Mesenteric fat pad (tissue), 1 donor: ENCODE measurements at places on chromosomes 7 and 10. TPM values are rescaled to one million over a fixed set of nuclear protein-coding genes. Genes with fewer than 3 reads are reported as not detected.

Gene APBB1IP
- 37.2 TPM for total RNA-seq

Gene TET1
- 5.7 TPM for total RNA-seq

Gene CALHM3
- not detected for total RNA-seq

Gene TNS3
- total RNA-seq: 152 TPM

Gene ATP5MK
- 348 TPM for total RNA-seq

Gene POLD2
- 60.2 TPM for total RNA-seq

Gene EPC1
- 26.8 TPM for total RNA-seq

Gene ABLIM1
- 103 TPM for total RNA-seq

Gene DLG5
- 30.6 TPM for total RNA-seq

GRCh38 chr7:4939971-4940728 lies 18.8 kb downstream of the MMD2 start:
- no peak for DNase-seq

GRCh38 chr10:104440221-104440620 lies 86.6 kb downstream of the CFAP58 start:
- no peak for DNase-seq

- no peak for DNase-seq
Observed at GRCh38 chr7:68218461-68218860, 1221.8 kb downstream of the TYW1 start.

GRCh38 chr10:120041807-120042559 lies 149.5 kb downstream of the SEC23IP start:
- DNase-seq: no peak

DNA sequence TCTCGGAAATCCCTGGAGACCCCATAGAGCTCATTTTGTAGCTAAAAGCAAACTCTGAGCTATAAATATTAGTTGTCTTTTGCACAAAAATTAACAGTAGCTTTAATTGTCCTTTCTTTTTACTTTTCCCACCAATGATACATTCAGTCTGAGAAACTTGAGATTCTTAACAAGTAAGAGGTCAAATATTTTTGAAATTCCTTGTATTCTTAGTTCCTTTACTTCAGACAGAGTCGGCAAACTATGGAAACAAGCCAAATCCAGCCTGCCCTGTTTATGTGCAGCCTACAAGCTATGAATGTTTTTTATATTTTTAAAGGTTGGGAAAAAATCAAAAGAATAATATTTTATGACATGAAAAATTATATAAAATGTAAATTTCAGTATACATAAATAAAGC lies 146.6 kb downstream of the CTNNA3 start:
- DNase-seq: no peak

DNA sequence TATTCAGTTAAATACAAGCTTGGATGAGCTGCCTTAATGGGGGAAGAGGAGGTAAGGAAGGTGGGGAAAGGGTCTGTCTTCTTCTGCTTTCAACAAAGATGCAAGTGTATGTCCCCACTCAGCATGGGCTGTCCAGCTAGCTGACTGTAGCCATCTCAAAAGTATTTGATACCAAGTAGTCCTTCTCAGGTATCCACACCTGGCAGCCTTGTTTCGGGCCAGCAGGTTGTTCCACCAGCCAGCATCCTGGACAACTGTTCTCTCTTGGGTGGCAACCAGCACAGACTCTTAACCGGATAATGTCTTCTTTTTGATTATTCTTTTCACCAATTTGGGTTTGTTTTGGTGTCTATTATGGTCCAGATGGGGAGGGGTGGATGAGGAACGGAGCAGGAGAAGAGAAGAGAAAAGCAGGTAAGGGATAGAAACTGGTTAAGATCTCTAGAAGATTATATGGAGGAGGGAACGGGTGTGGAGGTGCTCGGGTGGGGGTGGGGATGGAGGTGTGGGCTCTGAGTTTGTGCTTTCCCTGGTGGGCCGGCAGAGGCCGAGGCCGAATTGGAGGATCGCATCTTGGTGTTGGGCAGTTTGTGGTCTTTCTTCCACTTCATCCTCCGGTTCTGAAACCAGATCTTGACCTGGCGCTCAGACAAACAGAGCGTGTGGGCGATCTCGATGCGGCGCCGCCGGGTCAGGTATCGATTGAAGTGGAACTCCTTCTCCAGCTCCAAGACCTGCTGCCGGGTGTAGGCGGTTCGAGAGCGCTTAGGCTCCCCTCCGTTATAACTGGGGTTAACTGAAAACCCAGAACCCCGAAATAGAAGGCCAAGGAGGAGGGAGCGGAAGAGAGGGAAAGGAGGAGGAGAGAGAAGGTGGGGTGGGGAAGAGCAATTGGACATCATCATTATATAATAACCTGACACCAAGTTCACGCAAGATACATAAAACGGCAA lies 1.5 kb downstream of the HOXA4 start:
- no peak for DNase-seq

GRCh38 chr7:67496589-67496988 lies 500.0 kb downstream of the TYW1 start:
- DNase-seq: no peak

DNA sequence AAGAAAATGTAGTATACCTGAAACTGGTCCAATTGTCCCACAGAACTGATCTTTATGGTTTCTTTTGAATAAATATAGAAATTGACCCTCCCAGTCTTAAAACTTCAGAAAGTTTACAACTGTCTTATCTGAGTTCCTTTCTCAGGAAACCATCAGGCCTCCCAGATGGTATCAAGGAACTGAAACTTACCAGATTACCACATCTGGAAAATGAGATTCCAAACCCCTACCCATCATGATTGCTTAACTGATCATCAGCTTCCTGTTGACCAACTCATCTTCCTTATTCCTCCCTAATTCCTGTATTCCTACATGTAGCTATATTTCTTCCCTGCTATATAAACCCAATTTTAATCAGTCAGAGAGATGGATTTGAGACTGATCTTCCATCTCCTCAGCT lies 5.5 kb downstream of the VWDE start:
- no peak for DNase-seq
